Stimulated activated memory B cell treated with anti-CD40 and anti-IgM and Interleukin-4, amounts not matched to agents 10 μg/mL and 1 μg/mL and 100 μg/mL, for 72 hours (primary cell): ENCODE measurements at places on chromosomes 6 and 20.

- peak; percentile 80 for ATAC-seq
These were observed 475.2 kb upstream of the MARCKS start for GRCh38 chr6:113381959-113382358.

DNA sequence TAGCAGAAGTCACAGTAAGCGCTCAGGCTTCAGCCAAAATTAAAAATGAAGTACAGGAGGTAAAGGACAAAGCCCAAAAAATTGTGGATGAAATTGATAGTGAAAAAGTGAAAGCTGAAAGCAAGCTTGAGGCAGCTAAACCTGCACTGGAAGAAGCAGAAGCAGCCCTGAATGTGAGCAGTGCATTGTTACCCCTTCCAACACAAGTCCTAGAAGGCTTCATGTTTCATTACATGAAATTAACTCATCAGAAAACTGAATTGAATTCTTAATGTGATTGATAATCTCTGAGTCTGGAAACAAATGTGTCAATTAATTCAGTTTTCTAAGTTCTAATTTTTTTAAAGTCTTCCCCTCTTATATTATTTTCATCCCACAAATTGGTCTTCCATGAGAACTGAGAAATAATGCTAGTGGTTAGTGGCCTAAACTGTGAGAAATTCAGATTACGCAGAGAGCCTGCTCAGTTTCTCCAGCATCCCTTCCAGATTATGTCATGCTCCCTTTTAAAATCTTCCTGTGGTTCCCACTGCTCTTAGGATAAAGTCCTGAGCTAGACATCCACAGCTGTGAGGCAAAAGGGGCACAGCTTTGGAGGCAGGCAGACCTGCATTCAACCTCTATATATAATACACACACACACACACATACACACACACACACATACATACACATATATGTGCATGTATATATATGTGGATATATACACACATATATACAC, 133.2 kb upstream of the GLP1R start:
- no peak for ATAC-seq

DNA sequence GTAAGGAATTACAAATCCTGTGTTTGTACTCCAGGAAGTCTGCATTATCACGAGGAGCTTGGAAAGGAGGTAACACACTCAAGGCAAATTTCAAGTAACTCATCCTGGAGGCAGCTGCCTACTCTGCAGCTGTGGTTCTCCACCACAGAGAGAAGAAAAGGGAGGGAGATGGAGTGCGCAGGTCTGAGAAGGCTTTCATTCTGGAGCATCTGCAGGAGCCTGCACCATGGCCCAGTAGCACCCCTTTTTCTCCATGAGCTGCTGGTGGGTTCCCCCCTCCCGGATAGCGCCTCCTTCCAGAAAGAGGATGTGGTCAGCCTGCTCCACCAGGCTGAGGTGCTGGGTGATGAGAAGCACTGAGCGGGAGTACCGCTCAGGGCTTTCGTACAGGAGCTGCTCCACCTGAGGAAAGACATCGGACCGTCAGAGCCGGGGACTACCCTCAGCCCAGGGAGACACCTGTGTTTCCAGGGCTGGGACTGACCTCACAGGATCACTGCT, 1.6 kb upstream of the PSMB8 start:
- ATAC-seq: peak; percentile 6

GRCh38 chr6:47473791-47474346, 3.7 kb upstream of the CD2AP start:
- no peak for ATAC-seq

DNA sequence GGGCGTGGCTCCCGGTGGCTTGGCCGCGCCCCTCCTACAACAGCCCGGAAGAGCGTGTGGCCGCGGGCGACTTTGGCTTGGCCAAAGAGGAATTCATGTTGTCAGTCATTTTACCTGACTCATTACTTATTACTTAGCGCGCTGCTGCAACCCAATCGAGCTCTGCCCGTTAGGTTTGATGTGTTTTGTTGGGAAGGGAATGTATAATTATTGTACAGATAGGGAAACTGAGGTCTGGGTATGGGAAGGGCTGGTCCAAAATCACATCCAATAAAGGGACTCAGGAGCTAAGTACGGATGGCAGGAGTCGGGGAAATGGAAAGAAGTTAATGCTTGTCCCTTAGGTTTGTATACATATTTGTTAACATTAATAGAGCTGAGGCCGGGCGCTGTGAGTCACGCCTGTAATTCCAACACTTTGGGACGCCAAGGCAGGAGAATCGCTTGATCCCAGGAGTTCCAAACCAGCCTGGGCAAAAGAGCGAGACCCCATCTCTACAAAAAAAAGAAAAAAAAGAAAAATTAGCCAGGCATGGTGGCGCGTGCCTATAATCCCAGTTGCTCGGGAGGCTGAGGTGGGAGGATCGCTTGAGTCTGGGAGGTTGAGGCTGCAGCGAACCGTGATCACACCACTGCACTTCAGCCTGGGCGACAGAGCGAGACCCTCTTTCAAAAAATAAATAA, 639 bp upstream of the ZNF335 start:
- ATAC-seq: no peak

DNA sequence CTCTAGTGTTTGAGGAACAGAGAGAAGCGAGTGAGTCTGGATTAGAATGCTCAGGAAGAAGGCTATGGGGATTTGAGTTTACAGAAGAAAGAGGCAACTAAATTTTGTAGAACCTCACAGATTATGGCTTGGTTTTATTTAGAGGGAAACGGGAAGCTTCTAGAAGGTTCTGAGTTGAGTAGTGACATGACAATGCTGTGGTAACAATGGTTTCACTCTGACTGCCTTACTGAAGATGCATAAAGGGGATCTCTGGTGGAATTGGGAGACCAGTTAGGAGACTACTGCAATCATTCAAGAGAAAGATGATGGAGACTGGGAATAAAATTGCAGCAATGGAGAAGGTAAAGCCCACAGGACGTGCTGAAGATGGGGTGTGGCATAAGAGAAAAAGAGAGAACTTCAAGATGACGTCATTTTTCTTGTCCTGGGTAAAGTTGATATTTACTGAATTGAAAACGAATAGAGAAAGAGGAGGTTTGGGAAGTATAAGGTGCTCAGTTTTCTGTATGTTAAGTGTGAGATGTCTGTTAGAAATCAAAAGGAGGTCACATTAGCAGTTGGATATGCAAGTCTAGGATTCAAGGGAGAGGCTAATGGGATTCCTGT, 710.1 kb upstream of the NRSN1 start:
- no peak for ATAC-seq

GRCh38 chr6:95279616-95280015, 297.7 kb upstream of the MANEA start:
- ATAC-seq: no peak

DNA sequence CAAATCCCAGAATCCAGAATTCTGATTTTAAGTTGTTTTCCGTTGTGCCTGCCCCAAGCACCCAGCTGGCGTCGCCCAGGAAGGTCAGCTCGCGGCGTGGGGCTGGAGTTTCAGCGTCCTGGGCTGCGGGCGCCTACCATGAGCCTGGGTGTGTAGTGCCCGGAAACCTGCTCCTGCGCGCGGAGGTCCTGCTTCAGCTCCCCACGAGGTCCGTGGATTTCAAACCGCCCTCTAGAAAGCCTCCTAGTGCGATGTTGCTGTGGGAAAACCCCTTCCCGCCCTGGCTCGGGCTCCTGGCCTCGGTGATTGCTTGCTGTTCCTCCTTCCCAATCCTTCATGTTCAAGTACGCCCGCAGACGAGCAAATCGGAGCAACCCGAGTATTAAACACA, 51.3 kb upstream of the NRN1 start:
- ATAC-seq: no peak
